NCI-H1092 (cell line): ENCODE measurements at places on chromosomes 13 and 19.

DNA sequence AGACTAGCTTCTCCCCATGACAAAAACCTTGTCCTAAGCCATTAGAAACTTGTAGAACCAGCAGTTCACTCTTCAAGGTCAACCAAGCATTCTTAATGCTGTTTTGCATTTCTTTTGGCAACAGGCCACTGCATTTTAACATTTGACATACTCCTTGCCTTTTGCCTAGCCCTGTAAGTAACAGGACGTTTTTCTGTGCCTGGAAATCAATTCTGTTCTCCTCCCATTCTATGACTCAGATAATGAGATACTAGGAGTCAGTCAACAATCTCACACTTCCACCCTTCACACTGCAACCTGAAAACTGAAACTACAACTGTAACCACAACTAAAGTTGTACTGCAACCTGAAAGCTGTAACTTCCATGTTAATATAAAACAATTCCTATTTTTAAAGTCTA lies 268.7 kb downstream of the MZT1 start:
- DNase-seq: no peak

DNA sequence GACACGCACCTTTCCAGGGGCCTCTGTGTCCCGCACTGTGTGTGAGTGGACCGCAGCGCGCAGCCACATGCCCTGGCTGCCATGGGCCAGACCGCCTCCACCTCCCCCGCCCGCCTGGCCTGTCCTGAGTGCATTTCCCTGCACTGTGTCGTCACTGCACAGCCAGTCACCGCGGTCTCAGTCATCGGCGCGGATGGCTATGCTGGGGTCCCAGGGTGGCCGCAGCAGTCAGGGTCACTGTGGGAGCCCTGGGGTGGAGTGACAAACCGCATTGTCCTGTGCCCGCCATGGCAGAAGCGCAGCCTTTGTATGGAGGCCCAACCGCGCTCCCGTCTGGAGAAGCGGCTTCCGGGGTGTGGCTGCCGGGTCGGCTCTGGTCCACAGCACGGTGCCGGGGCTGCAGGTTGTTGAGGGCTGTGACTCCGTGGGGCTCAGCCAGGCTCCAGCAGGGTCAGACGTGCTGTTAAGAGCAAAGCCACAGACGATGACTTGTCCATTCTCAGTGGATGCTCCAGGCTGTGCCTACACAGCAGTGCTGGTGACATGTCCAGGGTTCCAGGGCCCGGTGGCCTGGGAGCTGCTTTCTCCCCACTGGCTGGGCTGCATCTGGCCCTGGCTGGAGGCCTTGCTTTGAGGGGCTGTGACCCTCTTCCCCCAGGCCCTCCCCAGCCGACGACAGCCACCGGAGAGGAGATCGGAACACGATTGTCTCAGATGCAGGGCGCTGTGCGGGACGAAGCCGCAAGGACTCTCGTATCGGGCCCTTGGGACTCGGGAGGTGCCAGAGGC lies 6.3 kb upstream of the NDUFS7 start:
- no peak for DNase-seq

- DNase-seq: no peak
Observed at GRCh38 chr19:51398096-51398704, 7.8 kb upstream of the C19orf84 start.

GRCh38 chr13:111049791-111050538 lies 65.1 kb upstream of the ARHGEF7 start:
- DNase-seq: peak; percentile 12

GRCh38 chr13:44629465-44630183 lies 53.5 kb upstream of the TSC22D1 start:
- DNase-seq: no peak

- DNase-seq: no peak
Observed at GRCh38 chr13:75947448-75947847, 311.3 kb downstream of the LMO7 start.

- no peak for DNase-seq
Observed at GRCh38 chr13:104847922-104848321, 1687.5 kb downstream of the EFNB2 start.

DNA sequence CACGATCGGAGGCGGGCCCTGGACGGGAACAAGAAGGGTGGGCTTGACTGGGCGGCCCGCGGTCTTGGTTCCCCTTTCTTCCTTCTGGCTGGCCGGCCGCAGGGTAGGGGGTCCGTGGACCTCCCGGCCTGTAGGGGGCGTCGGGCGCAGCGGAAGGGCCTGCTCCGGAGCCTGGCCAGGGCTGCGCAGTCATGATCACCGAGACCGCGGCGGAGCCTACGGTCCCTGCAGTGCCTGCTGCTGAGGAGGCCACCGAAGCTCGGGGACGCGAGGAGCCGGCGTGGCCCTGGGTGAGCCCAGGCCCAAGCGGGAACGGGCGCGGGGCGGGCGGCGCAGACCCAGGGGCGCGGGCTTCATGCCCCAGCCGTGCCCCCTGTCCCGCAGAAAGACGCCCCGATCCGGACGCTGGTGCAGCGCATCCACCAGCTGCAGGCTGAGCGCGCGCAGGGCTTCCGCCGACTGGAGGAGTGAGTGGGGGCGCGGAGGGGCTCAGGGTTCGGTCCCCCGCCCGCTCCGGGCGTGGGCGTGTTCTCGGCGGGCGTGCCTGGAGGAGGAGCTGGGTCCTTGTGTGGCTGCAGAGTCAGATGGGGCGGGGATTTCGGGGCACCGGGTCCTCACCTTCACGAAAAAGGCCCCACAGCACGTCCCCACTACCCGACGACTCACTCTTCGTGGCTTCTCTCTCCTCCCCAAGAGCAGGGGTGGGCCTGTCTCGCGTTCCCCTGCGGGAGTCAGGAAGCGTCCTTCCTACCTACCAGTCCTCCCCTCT lies at the start of gene REX1BD:
Gene REX1BD (plus strand): TSS at position 188 of the 769 bp plus-strand sequence. CDS start 4 bp downstream, at position 192.
- DNase-seq: peak; percentile 68

DNA sequence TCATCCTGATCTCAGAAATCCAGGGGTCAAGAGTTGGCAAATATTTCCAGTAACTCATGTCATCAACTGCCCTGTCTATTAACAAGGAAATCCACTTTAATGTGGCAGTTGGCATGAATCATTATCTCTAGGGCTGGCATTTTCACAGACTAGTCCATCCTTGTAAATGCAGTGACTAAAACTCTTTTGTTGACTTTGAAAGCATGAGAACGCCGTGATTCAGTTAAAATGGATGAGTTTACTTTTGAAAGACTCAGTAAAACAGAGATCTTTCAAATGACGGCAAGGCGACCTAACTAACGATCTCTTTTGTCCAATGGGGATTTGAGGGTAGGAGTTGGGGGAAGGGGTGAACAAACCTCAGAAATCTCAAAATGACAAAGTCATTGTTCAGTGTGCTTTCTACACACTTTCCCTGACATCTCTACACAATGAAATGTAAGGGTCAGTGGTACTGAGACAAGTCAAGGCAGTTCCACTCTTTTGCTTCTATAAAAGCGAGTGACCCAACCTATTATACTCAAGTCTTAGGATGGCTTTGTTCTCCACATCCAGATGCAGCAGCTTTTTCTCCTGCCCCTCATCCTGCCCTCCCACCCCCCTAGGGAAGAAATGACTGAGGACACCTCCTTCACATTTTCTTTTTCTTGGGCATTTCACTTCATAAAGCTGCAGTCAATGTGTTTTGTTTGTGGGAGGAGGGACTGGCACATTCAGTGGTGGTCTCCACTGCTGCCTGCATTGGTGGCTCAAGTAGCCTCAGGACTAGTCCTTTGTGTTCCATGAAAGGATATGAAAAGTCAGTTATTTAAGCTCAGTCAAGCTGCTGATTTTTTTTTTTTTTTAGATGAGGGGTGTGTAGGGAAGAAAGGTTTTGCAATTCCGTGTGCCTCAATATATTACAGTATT lies 200.5 kb downstream of the ABCC4 start:
- DNase-seq: no peak

GRCh38 chr13:51673165-51673564 lies 88.9 kb downstream of the WDFY2 start:
- DNase-seq: no peak

- DNase-seq: no peak
Observed at GRCh38 chr13:113116206-113116800, 6.3 kb upstream of the F10 start.

DNA sequence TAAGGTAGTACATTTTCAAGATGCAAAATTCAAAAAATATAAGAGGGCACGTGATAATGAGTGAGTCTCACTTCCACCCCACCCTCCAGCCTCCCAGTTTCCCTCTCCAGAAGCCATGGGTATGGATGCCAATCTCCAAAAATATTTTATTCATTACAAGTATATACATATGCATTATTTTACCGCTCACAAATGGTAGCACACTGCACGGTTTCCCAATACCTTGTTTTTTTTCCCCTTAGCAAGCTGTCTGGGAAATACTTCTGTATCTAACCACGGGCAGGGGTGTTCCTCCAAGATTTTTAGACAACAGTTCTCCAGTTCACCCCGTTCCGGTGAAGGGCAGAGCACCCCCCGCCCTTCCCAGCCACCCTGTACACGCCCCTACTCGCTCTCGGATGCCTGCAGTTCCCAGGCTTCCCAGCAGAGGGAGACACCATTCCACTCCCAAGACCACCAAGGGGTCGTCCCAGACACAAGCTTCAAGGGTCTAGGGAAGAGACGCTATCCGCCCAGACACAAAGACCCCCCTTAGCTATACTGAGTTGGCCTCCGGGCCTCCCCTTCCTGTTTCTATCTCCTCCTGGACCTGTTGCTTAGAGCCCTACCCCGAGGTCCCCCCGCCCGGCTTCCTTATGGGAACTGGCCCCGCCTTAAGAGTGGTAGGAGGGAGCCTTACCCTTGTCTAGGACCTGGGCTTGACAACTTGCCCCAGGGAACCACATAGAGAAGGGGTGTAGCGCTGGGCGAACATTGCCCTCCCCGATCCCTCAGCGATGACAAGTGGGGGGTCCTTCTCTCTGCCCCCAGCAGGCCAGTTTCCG lies 1.1 kb upstream of the FXYD3 start:
- no peak for DNase-seq

DNA sequence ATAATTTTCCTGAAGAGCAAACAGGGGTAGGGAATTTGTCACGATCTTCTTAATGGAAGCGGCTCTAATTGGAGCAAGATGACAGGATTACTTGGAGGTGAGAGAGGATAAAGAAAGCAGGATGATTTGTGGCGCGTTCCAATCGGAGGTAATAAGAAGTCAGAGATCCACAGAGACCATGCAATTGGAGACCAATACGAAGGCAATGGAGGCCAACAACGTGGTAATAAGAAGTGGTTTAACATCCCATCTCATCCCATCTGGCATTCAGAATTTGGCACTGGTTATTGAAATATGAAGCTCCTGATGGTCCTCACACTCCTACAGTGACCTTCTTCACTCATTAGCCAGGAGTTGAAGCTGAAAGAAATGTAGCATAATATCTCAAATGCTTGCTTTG lies 130.6 kb downstream of the DLEU7 start:
- DNase-seq: no peak

- DNase-seq: no peak
Observed at GRCh38 chr13:30043631-30043925, 193.2 kb upstream of the UBL3 start.

DNA sequence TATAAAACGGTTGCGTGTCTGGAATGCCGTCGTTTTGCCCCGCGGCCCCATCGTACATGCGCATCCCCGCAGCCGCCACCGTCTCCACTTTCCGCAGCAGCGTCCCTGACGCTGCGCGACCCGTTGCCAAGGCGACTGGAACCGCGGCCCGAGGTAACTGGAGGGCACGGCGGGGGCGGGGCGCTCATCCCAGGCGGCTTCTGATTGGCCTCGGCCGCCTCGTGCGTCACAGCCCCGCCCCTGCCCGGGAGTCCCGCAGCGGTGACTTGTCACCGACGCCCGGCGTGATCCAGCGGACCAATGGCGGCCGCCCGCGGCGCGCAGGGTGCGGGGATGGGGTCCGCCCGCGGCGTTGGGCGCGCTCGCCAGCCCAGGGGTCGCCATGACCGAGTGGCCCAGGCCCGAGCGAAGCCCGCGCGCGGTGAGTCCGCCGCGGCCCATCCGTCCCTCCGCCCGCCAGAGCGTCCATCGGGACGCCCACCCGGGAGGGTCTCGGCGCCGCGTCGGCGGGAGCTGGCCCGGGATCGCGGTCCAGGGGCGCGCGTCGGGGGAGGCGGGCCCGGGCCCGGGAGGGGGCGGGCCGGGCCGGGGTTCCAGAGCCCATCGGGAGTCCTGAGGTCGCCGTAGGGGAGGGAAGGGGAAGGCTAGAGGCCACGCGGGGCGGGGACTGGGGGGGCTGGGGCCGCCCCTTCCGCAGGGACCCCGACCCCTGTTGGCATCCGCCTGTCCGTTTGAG lies at the start of gene ZSCAN1:
Gene ZSCAN1 (plus strand): TSS at position 285 of the 736 bp plus-strand sequence. CDS start 3,812 bp downstream, outside the sequence.
- peak; percentile 89 for DNase-seq

GRCh38 chr19:37778613-37779126 lies 716 bp downstream of the ZNF573 start:
- no peak for DNase-seq

GRCh38 chr13:97978651-97979050 lies 25.2 kb downstream of the IPO5 start:
- no peak for DNase-seq

DNA sequence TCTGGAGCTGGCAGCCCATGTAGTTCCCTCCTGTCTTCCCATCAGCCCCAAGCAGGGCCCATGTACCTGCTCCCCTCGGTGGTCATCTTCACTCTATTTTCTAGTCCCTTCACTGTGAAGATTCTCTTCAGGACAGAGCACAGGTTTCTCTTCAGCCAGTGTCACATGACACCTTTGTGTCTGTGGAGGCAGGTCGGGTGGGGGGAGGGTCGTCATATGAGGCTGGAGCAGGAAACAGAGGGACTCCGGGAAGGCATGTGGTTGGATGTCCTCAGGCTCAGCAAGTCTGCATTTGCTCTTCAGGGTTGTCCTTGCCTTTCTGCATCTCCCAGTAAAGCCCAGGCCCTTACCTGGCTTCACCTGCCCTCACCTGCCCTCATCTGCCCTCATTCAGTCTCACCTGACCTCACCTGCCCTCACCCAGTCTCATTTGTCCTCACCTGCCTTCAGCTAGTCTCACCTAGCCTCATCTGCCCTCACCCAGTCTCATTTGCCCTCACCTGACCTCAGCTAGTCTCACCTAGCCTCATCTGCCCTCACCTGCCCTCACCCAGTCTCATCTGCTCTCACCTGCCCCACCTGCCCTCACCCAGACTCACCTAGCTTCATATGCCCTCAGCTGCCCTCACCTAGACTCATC lies 120.3 kb downstream of the ZDHHC20 start:
- DNase-seq: no peak

- DNase-seq: no peak
Observed at GRCh38 chr19:55048446-55048845, 10.4 kb upstream of the GP6 start.

- no peak for DNase-seq
Observed at GRCh38 chr13:50156140-50156539, 140.9 kb downstream of the KCNRG start.

DNA sequence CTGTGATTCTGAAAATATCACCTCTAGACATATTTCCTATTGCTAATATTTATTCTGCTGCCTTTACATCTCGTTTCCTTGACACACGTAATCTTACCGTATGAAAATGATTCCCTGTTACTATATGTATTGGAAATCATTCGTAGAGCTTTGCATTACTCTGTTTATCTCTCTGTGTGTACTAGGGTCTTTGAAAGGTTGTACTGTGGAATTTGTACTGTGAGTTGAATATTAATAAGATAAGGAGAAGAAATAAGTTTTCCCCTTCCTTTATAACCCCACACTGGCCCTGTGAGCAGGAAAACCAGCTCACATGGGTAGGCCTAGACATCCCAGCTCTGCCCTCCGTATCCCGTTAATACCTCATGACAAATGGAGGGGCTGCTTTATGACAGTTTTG lies 354.9 kb downstream of the KLF5 start:
- no peak for DNase-seq
